NCI-H1930 (cell line): ENCODE measurements at places on chromosomes 5 and 9.

DNA sequence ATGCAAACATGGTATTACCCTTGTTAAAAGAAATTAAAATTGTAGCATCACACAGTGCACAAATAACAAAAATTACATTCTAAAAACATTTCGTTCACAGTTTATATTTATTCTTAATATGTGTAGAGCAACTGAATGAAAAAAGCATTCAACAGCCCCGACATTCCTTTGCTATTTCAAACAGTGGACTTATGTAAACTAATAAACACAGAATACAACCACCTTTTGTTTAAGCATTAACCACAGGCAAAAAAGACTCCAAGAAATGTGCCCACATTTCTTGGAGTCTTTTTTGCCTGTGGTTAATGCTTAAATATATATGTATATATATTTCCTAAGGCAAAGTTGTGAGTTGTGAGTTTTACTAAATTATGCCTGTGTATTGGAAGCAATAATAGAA is 532.5 kb upstream of the DAP start:
- no peak for DNase-seq

GRCh38 chr5:86716121-86716520 is 98.4 kb downstream of the COX7C start:
- no peak for DNase-seq

DNA sequence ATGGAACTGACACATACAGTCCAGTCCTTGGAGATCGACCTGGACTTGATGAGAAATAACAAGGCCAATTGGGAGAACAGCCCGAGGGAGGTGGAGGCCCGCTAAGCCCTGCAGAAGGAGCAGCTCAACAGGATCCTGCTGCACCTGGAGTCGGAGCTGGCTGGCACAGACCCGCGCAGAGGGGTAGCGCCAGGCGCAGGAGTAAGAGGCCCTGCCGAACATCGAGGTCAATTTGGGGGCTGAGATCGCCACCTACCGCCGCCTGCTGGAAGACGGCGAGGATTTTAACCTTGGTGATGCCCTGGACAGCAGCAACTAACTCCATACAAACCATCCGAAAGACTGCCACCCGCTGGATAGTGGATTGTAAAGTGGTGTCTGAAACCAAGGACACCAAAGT is 1610.1 kb upstream of the ACO1 start:
- no peak for DNase-seq

DNA sequence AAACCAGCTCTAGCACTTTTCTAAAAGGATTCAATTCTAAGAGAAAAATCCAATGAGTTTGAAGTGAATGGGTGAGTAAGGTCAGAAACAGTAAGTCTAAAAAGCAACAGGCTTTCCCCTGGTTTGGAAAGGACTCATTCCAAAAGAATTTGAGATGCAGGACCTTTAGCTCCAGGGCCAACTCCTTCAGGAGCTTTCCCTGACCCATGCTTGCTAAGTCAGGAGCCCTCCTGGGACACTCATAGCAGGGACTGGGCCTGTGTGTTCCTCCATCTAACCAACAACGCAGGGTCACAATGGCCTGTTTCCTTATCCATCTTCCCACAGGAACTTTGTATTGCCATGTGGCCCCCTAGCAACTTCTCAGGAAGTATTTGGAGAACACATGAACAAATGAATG is 198.8 kb downstream of the FRMD3 start:
- no peak for DNase-seq

GRCh38 chr5:97427235-97427634 is 244.2 kb upstream of the RIOK2 start:
- no peak for DNase-seq

GRCh38 chr9:3299872-3300271 is 225.9 kb downstream of the RFX3 start:
- DNase-seq = no peak

- no peak for DNase-seq
Observed at GRCh38 chr9:89139455-89139854, 39.2 kb downstream of the SHC3 start.
